ENCODE measurements at places on chromosomes 13 and 19.

DNA sequence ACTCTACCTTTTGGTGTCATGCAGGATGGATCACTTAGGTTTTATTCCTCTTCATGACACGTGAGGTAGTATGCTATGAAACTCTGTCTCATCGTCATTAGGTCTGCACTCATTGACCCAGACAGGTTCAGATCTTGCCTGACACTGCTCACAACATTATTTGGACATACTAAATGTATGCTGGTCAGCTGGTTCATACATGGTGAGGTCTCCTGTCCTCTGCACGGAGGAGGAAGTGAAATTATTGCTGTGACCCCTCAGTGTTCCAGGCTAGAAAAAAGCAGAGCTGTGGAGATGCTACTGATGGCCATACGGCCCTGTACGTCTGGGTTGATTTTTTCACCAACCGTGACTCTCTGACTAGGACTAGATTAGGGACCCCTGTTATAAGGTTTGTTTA lies 35.8 kb downstream of the LATS2 start:
- no peak for DNase-seq

GRCh38 chr19:1357531-1358109 lies 26.1 kb upstream of the NDUFS7 start:
- DNase-seq, result no peak

DNA sequence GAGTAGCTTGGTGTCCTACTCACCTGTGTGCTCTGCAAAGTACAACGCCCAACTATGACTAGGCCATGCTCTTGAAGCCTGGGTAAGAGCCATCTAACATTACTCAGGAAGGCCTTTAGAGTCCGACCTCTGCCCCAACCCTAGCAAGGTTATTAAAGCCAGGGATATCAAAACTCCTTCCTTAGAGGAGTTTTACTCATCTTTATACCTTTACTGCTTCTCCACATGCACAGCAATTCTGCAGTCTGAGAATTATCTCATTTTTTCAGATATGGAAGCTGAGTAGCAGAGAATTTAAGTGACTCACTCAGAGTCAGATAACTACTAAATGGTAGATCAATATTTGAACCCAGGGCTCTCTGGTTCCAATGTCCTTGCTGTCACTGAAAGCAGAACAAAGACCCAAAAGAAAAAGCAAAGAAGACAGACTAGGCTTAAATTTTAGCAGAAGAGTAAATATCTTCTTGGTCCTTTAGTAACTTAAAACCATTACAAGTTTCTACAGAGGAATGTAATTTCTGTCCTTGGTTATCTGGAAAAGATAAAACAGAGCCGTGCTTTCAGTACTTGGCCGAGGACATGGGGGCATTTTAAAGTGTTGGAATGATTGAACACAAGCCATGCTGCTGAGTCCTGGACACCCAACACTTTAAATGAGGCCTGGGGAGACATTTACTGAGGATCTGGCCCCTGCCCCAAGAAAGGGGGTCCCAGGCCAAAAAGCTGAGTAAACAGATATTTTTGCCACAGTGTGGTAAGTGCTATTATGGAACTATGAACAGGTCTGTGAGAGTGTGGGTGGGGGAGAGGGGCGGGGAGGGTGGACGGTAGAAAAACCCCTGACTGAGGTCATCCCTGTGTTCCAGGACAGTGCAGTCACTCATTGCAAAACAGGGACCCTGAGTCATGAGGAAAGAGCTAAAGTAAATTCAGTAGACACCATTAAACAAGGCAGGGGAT lies 18.4 kb upstream of the KPNA3 start:
- DNase-seq, result no peak

GRCh38 chr19:36152019-36152351 lies 262 bp downstream of the COX7A1 start:
- DNase-seq, result no peak

- DNase-seq, result no peak
Measured at GRCh38 chr19:3585301-3586126, at the start of gene GIPC3. Gene GIPC3 (plus strand): TSS chr19:3585478. CDS start chr19:3585598, 120 bp downstream.

GRCh38 chr19:29966588-29967249 lies 24.7 kb downstream of the URI1 start:
- DNase-seq, result no peak

GRCh38 chr13:76711550-76712182 lies 174.5 kb downstream of the KCTD12 start:
- no peak for DNase-seq

Measured in stimulated activated CD8-positive, alpha-beta memory T cell treated with anti-CD3 and anti-CD28 coated beads, Interleukin-4, amount 100 ng/mL, for 4 hours (primary cell).